ENCODE measurements at places on chromosomes 1 and 21. TPM values are rescaled to one million over a fixed set of nuclear protein-coding genes. Genes with fewer than 3 reads are reported as not detected.

Gene RPTN
- not detected for total RNA-seq

Gene OR2L13
- not detected for total RNA-seq

Gene FAM20B
- total RNA-seq, result 52.6 TPM

Gene LYPD8
- not detected for total RNA-seq

Gene KRTAP27-1
- not detected for total RNA-seq

Gene LRRC40
- 30.9 TPM for total RNA-seq

Gene APOBEC4
- not detected for total RNA-seq

Gene TRIM17
- total RNA-seq, result not detected

Gene SEC16B
- 0.82 TPM for total RNA-seq

Gene CASQ2
- total RNA-seq, result not detected

DNA sequence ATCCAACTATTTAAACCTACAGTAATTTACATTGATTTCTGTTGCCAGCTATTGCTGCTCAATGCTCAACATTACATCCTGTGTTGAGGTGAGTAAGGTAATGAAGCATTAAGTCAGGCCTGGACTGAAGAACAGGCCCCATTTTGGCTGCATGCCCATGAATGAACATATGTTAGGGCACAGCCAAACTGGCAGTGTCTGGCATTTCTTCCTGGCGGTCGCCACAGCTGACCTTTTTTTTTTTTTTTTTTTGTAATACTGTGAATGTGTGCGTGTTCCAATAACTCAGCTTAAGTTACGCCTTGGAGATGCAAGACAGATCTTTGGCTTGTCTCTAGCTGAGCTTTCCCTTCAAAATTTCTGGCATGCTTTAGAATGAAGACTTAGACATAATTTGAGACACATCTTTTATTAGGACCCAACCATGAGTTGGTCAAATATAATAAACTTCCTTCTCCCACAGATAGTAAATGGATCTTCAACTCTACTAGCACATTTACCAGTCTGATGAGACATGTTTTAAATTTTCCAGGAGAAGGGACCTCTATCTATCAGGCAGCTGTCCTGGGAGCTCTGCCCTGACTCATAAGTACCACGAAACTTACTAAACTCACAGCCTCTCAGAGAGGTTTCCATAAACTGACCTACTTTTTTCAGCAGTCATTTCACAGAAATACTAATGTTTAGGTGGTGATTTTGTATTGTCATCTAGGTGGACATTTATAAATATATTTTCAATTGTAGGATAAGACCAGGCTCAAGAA, 341.1 kb upstream of the RUNX1 start:
- no peak for DNase-seq

- no peak for DNase-seq
Observed at GRCh38 chr1:77250126-77250525, 30.9 kb upstream of the PIGK start.

GRCh38 chr1:34885405-34886247, 26.1 kb upstream of the SMIM12 start:
- DNase-seq, result peak; percentile 47

GRCh38 chr21:44510109-44510507, 29.9 kb downstream of the KRTAP10-1 start:
- DNase-seq, result no peak

DNA sequence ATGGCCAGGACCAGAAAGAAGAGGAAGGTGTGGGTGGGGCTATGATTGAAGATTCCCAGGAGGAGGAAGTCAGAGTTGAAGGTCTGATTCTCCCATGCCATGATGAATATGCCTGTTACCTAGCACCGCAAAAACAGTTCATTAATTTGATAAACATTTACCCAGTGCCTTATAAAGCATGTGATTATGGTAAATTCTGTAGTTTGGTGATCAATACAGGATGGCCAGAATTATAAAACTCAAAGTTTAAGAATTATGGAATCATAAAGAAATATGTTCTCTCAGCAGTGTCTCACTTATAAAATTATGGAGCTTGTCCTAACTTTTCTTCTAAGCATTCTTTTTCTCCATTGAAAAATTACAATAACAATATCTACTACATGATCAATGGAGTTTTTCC, at the start of gene OR2M7:
Gene OR2M7 (minus strand): TSS at position 101 of the 400 bp plus-strand sequence. CDS start 0 bp downstream, at position 101.
- DNase-seq, result no peak

DNA sequence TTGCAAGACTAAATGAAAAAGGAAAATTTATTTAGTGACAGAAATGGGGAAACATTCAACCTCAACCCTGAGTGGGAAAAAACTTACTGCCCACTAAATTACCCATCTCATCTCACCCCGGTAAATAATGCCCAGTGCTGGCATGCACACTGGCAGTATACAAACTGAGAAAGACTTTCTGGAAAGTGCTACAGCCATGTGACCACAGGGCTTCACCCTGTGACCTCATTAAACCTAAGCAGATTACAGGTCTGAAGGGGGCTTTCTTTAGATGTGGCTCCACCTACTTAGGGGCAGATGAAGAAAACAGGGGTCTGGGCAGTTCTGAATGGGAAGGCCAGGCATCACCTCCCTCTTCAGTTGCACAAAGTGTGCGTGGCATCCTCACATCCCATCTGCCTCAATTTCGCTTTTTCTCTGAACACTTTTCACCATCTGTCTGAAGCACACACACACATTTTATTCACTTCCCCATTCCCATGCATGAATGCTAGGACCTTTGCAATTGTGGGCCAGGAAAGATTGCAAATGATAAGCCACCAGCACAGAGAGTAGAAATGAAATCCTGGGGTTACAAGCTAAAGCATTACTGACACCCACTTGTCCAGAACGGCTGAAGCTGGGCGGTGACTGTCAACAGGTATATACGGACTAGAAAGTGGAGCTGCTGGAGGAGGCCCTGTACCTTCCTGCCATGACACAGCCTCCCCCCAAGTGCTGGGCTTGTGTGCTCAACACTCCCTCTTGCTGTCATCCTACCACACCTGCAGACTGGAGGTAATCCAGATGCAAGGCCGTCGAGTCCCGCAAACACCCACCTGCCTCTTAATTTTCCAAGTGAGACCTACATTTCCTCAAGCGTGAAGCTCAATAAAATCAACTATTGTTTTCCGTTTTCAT, 2.7 kb downstream of the NADK start:
- no peak for DNase-seq

DNA sequence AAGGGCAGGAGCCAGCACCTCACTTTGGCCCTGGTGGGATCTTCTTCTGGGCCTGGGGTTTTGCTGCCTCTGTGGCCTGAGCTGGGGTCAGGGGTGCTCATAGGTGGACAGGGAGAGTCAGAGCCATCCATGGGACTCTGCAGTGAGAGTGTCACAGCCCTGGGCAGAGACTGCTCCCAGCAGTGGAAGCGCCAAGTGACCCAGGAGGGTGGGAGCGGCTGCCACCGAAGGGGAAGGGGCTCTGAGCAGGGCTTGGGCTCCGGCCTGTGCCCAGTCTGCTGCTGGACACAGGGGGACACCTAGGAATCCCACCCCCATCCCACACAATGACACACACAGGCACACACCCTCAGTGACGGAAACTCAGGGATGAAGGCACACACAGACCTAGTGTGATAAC, 368 bp downstream of the CLCNKB start:
- no peak for DNase-seq

DNA sequence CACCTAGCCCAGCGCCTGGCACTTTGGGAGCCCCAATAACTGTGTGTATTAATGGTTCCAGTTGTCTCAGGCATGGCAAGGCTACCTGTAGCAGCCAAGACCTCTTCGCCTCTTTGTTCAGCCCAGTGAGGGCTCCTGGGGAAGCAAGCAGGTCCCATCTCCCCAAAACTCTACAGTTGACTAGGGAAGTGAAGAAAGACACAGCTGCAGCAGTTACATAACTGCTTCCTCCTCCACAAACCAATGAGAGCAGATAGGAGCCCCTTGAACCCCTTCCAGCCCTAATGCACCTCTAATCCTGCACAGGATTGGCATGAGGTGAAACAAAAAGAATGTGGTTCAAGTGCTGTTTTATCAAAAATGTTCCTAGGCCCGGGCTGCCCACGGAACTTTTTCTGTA, 100.5 kb downstream of the SYF2 start:
- no peak for DNase-seq

DNA sequence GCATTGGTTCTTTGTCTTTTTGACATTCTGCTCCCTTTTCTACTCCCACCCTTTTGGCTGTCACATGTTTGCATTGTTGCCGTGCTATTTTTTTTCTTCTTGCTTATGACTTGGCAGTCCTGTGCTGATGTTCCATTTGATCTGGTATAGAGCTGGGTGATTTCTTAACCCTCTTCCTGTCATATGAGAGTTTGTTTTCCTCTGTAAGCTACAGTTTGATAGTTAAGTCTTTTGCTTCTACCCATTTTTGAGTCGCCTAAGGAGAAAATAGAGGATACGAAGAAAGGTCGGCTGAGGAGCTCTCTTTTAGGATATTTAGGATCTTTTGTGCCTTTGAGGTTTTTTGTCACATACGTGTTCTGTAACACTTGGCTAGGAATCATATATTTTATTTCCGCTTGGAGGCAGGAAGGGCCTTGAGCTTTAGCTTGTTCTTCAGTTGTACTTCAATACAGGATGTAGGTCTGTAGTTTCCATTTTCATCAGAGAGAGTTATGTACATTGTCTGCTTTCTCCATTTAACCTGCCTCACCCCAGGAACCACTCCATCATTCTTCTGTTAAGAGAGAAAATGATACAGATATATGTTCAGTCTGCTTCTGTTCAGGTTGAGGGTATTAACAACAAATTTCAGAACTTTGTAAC, 150.7 kb downstream of the BACH1 start:
- no peak for DNase-seq

- DNase-seq, result no peak
Observed at GRCh38 chr1:227255086-227255732, 63.1 kb downstream of the CDC42BPA start.

DNA sequence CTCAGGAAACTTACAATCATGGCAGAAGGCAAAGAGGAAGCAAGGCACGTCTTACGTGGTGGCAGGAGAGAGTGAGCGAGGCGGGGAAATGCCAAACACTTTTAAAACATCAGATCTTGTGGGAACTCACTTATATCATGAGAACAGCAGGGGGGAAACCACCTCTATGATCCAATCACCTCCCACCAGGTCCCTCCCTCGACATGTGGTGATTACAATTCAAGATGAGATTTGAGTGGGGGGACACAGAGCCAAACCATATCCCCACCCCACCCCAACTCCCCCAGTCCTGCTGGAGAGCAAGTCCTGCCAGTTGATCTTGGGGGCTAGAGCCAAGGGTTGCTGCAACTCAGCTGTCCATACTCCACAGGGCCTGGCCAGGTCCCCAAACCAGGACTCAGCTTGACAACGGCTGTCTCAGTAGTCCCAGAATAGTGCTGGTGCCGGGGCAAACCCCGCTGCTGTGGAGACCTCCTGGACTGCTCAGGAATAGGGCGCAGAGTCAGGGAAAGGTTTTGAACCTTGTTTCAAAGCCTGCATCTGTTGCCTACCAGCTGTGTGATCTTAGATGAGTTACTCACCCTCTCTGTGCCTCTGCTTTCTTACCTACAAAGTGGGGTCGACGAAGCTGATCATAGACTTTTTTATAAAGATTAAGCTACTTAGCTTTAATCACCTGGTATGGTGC, 79.5 kb downstream of the STUM start:
- DNase-seq, result no peak

DNA sequence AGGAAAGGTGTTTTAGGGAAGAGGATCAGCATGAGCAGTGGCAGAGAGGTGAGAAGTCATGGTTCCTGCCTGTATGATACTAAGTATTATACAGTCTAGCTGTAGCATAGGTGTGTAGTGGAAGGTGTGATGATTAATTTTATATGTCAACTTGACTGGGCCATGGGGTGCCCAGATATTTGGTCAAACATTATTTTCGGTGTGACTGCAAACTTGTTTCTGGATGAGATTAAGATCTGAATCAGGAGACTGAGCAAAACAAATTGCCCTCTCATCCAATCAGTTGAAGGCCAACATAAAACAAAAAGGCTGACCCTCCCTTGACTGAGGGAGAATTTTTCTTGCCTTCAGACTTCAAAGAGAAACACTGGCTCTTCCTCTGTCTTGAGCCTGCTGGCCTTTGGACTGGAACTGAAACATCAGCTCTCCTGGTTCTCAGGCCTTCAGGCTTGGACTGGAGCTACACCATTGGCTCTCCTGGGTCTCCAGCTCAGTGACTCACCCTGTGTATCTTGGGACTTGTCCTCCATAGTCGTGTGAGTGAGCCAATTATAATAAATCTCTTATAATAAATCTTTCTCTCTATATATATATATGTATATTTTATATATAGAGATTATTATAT, 6.8 kb upstream of the CDC42 start:
- DNase-seq, result no peak

- DNase-seq, result no peak
Observed at GRCh38 chr1:42758641-42759040, 8.2 kb downstream of the P3H1 start.

DNA sequence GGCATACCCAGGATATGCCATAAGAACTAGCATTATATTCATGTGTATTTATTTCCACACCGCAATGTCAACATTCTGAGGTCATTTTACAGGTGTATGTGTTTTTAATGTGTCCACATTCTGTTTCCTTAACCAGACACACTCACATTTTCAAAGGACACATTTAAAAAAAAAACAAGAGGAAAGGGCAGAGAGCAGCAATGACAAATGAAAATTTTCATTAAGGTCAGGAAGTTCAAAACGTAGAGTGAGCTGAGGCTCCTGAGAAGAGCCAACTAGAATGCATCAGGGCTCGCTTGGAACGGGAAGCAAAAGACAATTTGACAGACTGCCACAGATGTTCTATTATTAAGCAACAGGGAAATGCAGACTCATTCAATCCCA, 4.8 kb upstream of the GNPAT start:
- DNase-seq, result no peak

GRCh38 chr1:118266436-118266835, 81.4 kb upstream of the SPAG17 start:
- DNase-seq, result no peak

DNA sequence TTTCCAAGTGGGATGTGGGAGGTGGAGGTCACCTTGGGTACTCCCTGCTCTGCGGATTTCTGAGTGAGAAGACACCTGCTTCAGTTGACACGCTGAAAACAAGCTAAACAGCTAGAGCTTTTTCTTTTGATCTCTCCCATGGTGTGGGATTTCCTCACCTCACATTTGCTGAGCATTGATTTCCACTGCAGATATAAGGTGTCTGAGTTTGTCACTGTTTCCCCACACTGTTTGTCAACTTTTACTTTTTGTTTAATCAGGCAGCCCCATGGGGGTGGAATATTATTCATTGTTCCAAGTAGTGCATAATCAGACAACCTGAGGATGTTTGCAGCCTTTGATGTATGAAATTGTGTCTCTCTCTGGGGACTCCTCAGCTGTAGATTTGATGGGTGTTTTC, 49.5 kb downstream of the FASLG start:
- DNase-seq, result no peak

- no peak for DNase-seq
Observed at GRCh38 chr1:84749427-84749826, 59.2 kb upstream of the SSX2IP start.

GRCh38 chr1:34759503-34760357, at the start of gene GJB4:
Gene GJB4, plus strand, starts transcription at chr1:34759740. Its CDS starts 1,515 bp downstream, at chr1:34761255.
- no peak for DNase-seq

- DNase-seq, result no peak
Observed at GRCh38 chr1:240308096-240308495, 216.4 kb downstream of the FMN2 start.

DNA sequence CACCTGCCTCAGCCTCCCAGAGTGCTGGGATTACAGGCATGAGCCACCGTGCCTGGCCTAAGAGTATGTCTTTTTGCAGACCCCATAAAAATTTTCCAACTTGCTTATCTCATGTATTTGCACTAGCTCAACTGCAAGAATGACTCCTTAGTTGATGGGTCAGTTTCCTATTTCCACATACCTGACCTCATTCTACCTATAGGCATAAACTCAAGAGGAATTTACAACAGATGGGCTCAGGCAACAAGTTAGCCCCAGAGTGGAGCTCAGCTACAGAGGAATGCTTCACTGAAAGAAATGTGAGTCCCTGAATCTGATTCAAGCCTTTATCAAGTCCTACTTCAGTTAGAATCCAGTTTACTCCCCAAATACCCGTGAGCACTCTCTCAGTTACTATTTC, 5.3 kb upstream of the SLC37A1 start:
- DNase-seq, result no peak
